ENCODE measurements at places on chromosomes 3 and 15.

DNA sequence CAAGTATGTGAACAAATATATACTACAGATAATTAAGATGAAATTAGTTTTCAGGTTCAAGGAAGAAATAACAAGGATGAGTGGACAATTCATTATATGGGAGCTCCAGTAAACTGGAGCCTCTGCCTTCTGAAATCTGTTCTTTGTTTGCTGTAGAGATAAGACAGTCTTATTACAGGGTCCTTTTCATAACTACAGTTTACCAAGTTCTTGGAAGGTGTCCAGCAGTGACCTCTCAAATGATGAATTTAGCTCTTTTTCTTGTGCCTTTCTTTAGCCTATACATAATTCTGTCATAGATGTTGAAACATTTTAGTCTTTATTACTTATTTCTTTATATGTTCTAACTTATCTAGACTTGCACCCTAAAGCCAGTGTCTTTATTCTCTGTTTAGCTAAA, 89.7 kb upstream of the GBE1 start:
- no peak for DNase-seq

- no peak for DNase-seq
Measured at GRCh38 chr3:11168881-11169805, 14.8 kb downstream of the HRH1 start.

- no peak for DNase-seq
Measured at GRCh38 chr3:130916507-130917167, 22.8 kb downstream of the ATP2C1 start.

- no peak for DNase-seq
Measured at GRCh38 chr15:89625716-89626115, 29.6 kb downstream of the KIF7 start.

DNA sequence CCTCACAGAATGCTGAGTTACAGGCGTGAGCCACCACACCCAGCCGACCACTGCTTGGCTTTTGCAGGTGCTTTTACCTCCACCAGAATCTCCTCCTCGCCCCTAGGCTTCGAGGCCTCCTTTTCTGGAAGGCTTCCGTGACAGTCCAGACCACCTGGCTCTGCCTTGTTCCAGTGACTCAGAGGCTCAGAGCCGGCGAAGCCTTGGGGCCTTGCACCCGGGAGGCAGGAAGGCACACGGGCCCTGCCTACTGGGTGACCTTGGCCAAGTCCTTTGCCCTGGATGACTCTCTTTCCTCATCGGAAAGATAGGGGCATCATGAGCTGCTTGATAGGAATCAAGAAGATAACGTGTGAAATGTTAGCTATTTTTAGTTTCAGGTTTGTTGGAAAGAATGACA, 31.3 kb upstream of the FURIN start:
- no peak for DNase-seq

- no peak for DNase-seq
Measured at GRCh38 chr15:96891046-96891445, 560.5 kb downstream of the NR2F2 start.

DNA sequence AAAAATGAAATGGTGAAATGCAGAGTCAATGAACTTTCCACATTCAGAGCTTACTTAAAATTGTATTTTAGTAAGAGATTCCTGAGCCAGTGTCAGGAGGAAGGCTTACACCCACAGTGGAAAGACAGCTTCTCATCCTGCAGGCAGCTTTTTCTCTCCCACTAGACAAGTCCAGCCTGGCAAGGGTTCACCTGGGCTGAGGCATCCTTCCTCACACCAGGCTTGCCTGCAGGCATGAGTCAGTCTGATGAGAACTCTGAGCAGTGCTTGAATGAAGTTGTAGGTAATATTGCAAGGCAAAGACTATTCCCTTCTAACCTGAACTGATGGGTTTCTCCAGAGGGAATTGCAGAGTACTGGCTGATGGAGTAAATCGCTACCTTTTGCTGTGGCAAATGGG, 3.1 kb downstream of the CCR4 start:
- DNase-seq: no peak

DNA sequence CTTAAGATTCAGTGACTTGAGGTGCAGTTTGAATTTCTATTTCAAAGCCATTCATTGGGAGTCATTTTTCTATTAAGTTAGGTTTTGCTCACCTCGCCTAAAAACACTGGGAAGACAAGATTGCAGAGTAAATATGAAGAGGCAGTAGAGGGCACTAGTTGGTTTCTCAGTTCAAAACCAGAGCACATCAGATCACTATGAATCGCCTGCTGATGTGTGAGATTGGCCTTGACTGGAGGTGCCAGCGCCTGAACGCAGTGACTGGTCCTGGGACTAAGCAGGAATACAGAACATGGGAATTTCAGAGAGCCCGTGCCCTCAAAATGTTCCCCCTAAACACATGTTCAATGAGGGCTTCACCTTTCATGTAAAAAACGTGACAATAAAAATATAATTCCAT, 229.0 kb downstream of the ITPR1 start:
- no peak for DNase-seq

- no peak for DNase-seq
Measured at GRCh38 chr15:40803076-40803475, 3.8 kb upstream of the ZFYVE19 start.

Data from activated CD8-positive, alpha-beta memory T cell treated with anti-CD3 and anti-CD28 coated beads for 1 hour (primary cell).